Tibial nerve (tissue), 4 donors: ENCODE measurements at places on chromosomes 2 and 18. TPM values are rescaled to one million over a fixed set of nuclear protein-coding genes. Genes with fewer than 3 reads are reported as not detected.

DNA sequence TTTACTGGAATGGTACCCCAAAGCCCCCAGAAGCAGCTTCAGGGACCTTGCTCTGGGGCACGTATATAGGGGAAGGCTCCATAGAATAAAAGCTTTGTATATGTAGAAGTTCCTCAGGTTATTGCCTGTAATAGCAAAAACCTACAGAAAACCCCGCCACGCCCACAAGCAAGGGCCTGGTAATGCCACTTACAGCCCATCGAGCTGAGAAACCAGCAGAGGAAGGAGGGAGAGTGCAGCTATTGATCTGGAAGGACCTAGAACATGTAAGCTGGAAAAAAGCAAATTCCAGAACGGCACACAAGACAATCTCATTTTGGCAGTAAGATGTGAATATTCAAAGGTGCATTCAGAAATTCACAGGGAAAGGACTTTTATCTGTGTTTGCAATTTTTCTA is 15.8 kb downstream of the HS1BP3 start:
- DNase-seq = no peak

The ZNF142 gene
- total RNA-seq = 31.7 TPM

GRCh38 chr2:223633656-223634055 is 31.5 kb upstream of the SCG2 start:
- no peak for DNase-seq

GRCh38 chr18:14914771-14915170 is 166.8 kb downstream of the ANKRD30B start:
- DNase-seq = no peak

The STK36 gene
- 68.6 TPM for total RNA-seq

The DAPL1 gene
- not detected for total RNA-seq

- no peak for DNase-seq
Measured at GRCh38 chr2:170518911-170519310, 196.2 kb upstream of the SP5 start.

DNA sequence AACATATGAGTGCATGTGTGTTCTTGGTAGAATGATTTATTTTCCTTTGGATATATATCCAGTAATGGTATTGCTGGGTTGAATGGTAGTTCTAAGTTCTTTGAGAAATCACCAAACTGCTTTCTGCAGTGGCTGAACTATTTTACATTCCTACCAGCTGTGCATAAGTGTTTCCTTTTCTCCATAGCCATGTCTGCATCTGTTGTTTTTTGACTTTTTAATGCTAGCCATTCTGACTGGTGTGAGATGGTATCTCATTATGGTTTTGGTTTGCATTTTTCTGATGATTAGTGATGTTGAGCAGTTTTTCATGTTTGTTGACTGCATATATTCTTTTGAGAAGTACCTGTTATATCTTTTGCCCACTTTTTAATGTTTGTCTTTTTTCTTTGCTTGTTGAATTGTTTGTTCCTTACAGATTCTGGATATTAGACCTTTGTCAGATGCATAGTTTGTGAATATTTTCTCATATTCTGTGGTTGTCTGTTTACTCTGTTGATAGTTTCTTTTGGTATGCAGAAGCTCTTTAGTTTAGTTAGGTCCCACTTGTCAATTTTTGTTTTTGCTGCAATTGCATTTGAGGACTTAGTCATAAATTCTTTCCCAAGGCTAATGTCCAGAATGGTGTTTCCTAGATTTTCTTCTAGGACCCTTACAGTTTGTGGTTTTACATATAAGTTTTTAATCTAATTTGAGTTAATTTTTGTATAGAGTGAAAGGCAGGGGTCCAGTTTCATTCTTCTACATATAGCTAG is 17.6 kb upstream of the KCNE4 start:
- no peak for DNase-seq

DNA sequence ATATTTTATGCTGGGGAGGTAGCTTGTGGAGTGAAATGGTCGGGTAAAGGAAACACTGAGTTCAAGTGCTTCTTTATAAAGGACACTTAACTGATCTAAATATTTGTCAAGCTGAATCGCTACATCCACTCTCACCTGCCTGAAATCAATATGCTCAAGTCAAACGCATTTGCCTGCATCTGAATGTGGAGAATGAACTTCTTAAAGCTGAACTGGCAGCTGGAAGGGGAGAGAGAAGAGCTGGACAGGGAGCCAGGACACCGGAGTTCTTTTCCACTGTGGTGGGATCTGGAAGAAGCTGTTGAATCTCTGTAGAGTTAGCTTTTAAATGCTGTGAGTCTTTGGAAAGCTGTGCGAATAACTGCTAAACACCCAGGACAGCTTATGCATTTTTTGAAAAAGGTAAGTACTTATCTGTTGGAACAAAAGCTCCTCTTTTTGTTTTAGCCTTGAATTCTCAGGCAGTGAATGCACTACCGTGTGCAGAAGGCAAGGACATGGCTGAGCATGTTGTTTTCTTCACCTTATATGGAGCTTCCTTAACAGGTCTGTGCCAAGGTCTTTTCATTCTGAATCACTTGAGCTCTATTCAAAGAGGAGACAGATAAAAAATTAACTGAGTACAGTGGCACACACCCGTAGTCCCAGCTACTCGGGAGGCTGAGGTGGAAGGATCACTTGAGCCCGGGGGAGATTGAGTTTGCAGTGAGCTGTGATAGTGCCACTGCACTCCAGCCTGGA is 74.2 kb upstream of the KLF7 start:
- DNase-seq = no peak

DNA sequence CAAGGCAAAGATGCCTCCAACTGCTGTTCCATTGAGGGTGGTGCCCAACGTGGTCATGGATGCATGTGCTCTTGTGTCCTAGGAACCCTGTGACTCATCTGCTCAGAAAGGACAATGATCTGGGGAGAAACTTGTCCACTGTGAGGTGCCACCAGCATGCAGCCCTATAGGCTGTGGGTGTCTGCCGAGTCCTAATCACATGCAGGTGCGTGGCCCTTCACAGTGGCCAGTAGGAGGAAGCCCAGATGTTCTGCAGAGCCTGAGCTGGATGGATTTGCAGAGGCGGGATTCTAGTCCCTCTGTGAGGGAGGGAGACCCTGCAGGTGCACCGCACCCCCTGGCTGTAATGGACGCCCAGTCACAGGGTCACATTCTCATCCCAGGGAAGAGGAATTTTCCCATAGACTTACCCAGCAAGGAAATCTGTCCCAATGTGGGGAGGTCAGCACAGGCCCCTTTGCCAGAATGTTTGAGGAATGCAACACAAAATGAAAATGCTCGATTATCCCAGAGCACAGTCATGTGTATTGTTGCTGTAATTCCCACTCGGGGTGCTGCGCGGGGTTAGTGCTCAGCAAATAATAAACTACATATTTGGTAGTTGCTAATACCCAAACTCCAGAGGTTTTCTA is 13.9 kb downstream of the GDF7 start:
- DNase-seq = no peak

GRCh38 chr2:168939918-168940317 is 38.8 kb downstream of the G6PC2 start:
- DNase-seq = no peak

DNA sequence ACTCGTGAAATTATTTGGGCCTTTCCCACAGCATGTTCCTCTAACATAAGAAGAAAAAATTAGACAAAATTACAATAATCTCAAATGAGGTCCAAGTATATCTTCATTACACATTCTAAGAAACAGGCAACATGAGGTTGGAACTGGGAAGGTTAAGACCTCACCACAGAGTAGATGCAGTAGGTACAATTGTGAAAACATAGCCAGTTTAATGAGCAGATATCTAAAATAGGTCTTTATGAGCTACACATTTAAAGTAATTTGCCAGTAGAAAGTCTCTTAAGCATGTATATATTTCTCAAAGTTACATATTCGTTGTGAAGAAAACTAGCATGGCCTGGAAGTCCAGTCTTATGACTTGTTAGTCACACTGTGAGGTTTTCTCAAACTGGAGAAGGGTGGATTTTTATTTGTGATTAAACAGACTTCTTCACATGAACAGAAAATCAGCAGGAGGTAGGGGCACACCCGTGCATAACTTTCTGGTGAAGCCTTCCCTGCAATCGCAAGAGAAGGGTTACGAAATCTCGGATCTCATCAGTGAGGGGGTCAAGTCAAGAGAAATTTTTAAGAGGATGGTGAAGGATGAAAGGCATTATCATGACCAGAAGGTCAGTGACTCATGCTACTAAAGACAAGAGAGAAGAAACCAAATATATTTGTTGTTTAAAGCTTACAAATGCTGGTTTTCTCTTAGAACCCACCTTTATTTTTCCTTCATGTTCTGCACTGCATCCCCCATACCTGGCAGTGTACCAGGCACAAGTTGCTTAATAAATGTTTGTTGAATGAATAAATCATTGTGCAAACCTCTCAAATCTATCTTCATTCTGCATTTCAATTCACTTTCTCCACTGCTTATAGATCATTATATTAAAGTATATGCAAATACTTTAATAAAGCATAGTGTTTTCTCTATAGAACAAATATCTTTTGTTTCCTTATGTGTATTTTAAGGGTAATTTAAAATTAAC is 5.1 kb upstream of the RAB27B start:
- DNase-seq = no peak

GRCh38 chr2:217075268-217076057 is 215.6 kb upstream of the TNP1 start:
- DNase-seq = peak; percentile 13

DNA sequence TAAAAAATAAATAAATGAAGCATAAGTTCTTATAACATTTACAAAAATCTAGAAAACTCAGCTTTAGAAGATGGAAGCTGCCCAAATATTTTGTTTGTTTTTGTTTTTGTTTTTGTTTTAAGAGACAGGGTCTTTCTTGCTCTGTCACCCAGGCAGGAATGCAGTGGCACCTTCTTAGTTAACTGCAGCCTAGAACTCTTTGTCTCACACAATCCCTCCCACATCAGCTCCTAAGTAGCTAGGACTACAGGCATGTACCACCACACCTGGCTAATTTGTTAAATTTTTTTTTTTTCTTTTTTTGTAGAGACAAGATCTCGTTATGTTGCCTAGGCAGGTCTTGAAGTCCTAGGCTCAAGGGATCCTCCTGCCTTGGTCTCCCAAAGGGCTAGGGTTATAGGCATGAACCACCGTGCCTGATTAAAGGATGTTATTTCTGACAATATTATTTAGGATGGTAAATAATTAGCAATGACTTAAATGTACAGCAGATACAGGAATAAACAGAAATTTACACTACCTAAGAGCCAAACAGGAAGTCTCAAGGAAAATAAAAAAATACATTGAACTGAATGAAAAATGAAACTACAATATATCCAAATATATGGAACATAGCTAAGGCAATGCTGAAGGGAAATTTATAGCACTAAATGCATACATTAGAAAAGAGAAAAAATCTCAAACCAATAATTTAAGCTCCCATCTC is 17.2 kb downstream of the SESTD1 start:
- DNase-seq = no peak

DNA sequence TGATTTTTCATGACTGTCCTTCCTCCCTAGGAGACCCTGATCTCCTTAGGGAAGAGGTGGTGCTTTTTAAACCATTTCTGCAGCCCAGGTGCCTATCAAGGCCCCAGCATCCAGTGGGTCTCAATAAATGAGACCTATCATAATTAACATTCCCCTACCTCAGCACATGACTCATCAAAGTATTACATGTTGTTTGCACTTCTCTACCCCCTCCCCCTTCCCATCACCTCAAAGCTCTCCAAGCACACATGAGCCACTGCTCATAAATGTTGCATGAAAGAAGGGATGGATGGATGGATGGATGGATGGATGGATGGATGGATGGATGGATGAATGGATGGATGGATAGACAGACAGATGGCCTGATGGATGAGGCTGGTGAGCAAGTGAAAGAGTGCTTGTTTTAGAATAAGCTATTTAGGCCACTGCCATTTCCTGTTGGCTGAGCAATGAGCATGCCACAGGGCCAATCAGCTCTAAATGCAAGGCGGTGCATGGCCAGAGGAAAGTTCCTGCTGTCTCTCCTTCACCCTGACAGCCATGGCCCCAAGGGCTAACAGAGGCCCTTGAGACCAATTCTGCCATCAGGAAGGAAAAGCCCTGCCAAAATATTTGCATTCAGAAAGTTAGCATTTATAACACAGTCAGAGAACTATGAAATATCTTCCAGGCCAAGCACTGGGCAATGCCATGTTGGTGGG is 20.9 kb upstream of the STEAP3 start:
- no peak for DNase-seq

DNA sequence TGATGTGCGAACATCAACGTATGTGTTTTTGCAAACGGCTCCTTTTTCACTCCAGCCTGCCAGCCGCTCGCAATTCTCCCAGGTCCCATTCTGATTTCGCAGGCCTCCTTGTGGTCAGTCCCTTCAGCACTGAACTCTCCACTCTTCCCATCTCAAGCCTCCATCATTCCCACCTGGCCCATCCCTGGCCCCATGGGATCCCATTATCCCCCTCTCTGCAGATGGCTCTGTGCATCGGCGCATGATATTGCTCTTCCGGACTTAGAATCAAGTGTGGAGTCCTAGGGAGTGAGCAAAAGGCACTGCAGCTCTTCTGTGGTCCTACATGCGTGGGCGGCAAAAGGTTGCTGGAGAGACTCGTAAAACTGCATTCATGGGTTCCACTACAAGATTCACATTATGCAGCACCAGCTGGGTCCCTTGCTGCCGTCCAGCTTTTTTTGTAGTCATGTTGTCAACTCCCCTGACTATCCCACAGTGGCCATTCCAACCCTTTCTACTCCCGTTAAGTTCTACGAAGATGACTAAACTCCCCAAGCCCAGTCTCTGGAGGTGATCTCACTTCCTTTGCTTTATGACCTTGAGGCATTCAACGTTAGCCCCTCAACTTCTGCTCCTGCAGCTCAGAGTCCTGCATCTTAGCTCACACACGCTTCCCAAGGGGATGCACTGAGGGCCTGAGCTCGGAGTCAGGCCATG is 125.3 kb upstream of the NRP2 start:
- DNase-seq = no peak

DNA sequence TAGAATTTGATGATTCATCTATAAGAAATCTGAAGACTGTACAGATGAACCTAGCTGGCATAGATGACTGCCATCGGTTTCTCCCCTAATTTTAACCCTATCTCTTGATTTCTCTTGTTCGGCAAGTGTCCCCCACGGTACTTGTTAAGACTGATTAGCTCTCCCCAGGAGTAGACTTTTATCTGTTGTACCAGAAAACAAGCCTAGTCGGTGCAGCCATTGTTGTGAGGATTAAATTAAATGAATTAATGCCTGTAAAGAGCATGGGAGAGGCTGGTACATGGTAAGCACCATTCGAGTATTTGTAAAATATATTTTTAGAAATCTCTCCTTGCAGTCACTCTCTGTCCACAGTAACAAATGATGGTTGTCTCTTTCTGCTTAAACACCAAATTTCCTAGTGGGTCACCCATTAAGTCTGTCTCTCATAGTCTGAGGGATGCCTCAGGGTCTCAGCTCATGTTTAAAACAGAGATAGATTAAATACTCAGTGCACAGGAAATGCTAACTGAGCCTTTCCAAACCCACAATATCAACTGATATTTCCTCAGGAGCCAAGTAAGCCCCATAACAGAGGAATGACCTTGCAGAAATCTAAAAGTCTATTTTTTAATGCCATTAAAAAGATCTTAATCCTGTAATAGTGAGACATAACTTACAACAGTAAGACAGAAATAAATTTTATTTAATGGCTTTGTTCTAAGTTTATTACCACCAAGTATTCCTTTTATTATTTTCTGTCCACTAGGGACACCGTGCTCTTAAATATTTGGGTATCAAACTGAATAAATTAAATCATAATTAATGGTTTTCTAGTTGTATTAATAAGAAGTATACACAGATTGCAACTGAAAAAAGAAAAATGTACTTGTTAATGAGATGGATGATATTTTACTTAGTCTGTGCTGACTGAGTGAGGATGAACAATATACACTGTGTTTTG is 2.9 kb upstream of the B4GALT6 start:
- DNase-seq = no peak

The FBXO36 gene
- total RNA-seq = 7.3 TPM

- DNase-seq = no peak
Measured at GRCh38 chr18:13625355-13625754, 101.0 kb downstream of the FAM210A start.

GRCh38 chr2:62305421-62306176 is 109.7 kb downstream of the B3GNT2 start:
- DNase-seq = no peak

The PSME4 gene
- total RNA-seq = 38.7 TPM
